Cardiac fibroblast (primary cell): ENCODE measurements at places on chromosomes 2 and 18.

- DNase-seq, result peak; percentile 38
These were observed 3.7 kb downstream of the PCGF1 start for GRCh38 chr2:74503506-74504475.

DNA sequence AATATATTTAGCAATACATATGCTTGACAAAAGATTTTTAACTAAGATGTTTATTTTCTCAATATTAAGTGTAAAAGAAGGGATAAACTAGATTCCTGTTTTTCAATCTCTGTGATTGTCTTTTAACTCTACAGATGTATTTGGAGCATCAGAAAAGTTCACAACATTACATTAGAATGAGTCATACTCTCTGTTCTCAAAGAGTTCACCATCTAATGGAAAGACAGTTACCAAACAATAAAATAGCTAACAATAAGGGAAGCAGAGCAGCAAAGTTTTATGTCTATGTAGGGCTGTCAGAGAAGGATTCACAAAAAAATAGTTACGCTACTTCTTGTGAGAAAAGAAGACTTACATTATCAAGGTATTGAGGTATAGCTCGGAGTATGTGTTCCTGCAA is 109.2 kb upstream of the MAP2 start:
- DNase-seq, result peak; percentile 21

DNA sequence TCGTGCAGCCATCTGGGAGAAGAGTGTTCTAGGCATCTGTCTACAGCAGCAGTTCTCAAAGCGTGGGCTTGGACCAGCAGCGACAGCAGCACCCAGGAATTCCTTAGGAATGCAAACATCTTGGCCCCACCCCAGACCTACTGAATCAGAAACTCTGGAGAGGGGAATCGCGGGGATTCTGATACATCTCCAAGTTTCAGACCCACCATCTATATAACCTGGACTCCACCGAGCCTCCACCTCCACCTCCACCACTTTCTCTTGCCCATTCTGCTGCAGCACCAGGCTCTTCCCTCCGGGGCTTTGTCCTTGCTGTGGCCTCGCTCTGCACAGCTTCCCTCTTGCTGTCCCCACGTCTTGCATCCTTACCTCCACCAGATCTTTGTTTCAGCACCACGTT is 256.4 kb downstream of the BCL2 start:
- no peak for DNase-seq

DNA sequence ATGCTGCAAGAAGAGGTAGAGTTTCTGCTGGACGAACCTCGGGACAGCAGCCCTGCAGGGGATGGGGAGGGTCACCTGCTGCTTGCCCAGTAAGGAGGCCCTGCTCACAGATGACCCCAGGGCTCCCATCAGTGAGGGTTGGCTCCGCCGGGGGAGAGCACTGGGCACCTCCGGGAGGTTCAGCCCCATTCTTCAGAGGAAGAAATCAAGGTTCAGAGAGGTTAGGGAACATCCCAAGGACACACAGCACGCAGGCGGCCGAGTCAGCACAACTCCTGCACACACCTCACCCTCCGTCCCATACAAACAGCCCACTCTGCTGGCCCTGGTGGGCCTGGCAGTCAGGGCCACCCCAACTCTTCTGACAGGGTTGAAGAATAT is 11.7 kb upstream of the CCDC74B start:
- DNase-seq, result no peak

DNA sequence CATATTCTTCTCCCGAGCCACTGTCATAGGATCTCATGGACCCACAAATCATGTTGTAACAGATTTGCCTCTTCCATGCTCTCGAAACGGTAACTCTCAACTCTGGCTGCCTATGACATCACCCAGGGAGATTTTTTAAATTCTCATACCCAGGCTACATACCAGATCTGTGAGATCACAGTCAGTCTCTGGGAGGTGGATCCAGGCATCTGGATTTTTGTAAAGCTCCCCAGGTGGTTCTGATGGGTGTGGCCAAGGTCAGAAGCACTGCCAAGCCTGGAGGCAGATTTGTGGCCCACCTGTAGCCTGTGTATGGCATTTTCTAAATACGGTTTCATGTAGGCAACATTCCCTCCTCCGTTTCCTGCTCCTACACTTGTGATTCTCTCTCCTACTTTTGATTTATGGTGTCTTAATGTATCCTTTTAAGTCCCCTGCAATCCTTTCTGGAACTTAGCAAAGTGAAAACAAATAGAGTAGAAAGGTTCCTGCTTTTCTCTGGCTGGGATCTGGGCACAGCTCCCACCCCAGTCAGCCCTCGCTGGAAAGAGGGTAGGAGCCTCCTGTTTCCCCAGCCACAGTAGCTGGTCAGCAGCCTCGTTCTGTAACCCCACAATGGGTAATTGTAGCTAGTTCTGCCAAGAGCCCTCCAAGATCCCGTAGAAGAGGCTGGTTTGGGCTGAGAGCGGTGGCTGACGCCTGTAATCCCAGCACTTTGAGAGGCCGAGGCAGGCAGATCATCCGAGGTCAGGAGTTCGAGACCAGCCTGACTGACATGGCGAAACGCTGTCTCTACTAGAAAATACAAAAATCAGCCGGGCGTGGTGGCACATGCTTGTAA is 96.2 kb downstream of the KLHL29 start:
- DNase-seq, result peak; percentile 70

- DNase-seq, result no peak
These were observed 97.5 kb downstream of the PHLPP1 start for GRCh38 chr18:62812876-62813275.

GRCh38 chr2:163662141-163662780 is 73.5 kb downstream of the FIGN start:
- DNase-seq, result peak; percentile 46

- DNase-seq, result no peak
These were observed 305.2 kb upstream of the UBE2E3 start for GRCh38 chr2:180675170-180675569.

- no peak for DNase-seq
These were observed at the start of gene LRRTM4 for GRCh38 chr2:77521931-77522470. Gene LRRTM4 (minus strand): TSS chr2:77522376.

GRCh38 chr2:144982481-144982880 is 462.6 kb upstream of the ZEB2 start:
- DNase-seq, result no peak

GRCh38 chr2:128736689-128737545 is 418.2 kb upstream of the HS6ST1 start:
- DNase-seq, result peak; percentile 86

DNA sequence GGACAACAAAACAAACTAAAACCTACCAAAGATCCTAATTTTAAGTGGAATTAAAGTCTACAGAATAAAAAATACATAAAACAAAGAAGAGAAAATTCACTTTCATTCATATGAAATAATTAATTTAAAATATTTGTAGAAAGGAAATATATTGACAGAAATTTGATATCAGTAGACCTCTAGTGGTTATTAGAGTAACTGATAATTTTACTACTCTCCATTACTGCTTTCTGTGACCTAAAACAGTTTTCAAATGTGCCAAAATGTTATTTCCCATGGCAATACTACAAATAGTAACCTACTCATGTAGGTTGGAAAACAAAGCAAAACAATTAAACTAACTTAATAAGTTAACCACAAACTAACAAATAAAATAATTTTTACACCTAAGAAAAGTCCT is 147.1 kb downstream of the NOL4 start:
- DNase-seq, result no peak

DNA sequence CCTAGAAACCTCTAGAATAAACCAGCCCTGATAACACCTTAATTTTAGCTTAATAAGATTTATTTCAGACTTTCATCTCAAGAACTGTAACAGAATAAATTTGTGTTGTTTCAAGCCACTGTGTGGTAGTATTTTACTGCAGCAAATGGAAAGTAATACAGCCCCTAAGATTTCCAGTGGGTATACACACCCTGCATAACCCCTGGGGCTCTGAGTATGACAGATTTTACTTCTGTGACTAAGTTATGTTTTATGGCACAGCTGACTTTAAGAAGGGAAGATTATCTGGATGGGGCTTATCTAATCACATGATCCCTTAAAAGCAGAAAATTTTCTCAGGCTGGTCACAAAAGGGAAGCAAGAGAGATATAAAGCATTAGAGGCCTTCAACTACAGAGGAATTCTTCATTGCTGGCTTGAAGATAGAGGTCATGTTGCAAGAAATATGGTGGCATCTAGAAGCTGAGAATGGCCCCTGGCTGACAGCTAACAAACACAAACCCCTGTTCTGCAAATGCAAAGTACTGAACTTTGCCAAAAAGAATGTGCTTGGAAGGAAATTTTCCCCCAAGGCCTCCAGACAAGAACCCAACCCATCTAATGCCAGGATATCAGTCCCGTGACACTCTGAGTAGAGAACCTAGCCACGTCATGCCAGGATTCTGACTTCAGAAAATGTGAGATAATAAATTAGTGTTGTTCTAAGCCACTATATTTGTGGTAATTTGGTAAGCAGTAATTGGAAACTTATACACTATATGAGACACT is 67.8 kb upstream of the SLC9A2 start:
- DNase-seq, result no peak

DNA sequence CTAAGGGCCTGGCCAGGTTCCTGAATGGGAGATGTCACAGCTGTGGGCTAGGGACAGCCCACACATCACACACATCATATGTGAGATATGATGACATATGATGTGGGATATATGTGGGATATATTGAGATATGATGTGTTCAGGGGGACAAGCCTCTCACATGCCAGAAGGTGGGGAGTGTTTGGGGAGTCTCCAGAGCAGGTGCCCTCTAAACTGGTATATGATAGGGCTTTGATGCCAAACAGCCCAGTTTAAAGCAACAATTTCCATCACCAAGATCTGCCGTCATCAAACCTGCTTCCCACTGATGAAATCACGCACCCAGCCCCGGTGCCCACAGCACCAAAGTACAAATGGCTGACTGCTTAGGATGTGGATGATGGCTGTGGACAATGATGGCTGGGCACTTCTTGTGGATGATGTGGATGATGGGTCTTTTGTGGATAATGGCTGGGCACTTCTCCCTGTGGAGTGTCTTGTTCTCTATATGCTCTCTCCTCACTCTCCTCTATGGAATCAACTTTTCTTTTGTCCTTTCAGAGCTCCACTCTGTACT is 50.9 kb downstream of the FBLN7 start:
- no peak for DNase-seq

DNA sequence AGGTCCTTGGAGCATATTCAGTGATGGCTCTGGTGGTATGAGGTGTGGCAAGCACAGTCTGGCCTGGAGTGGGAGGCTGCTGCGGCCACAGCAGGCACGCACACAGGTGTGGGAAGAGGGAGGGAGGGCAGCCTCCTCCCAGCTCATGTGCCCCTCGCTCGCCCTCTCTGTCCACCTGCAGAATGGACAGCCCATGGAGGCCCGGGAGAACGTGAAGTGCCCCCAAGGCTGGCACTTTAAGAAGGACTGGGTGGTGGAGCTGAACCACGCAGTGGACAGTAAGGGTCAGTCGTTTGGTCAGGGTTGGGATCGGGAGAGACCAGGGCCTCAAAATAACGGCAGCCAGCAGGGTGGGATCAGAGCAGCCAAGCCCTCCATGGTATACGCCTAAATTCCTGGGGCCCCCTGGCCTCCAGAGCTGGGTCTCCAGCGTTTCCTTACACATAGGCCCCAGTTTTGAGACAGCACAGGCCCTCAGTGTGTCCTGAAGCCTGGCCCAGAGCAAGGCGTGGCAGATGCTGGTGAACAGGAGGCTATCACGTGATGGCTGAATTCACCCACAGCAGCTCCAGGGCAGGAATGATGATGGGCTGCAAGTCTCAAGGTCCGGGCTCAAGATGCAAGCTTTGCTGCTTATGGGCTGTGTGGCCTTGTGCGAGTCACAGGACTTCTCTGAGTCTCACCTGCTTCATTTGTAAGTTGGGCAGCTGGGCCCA is 47.9 kb downstream of the FER1L5 start:
- DNase-seq, result no peak

GRCh38 chr18:3935305-3935704 is 485.3 kb downstream of the TGIF1 start:
- peak; percentile 5 for DNase-seq

- DNase-seq, result no peak
These were observed 383.6 kb downstream of the PIK3C3 start for GRCh38 chr18:42338683-42339082.
